Fibroblast of villous mesenchyme (primary cell): ENCODE measurements at places on chromosomes 1 and 21.

DNA sequence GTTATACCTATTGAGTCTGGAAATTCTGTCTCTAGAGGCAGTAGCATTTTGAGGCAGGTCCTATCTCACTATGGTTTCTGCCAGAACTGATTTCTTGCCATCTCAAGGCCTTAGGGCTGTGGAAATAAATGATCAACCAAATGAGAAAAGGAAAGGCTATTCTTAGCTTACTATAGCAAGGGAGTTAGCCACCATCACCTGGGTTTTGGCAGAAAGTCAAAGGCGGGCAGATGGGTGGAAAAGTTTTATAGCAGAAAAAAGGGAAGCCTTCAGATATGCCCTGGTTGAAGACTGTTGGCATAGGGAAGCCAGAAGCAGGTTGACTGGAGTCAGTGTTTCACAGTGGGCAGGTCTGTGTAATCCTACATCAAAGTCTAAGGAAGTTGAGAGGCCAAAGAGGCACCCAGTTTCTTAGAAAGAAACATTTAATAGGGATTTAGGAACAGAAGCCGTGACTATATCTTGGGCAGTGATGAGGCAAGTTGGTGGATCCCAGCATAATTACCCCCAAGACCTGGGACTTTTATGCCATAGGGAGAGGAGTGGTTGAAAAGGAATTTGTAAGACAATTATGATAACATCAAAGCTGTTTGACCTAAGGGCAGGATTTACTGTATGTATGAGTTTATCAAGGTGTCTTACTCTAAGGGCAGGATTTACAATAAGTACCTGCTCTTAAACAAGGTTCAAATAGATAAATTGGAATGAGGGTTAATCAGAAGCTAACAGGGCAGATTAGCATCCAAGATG lies 29.7 kb downstream of the CTH start:
- DNase-seq, result no peak

GRCh38 chr1:18707696-18708257 lies 77.1 kb downstream of the PAX7 start:
- no peak for DNase-seq

DNA sequence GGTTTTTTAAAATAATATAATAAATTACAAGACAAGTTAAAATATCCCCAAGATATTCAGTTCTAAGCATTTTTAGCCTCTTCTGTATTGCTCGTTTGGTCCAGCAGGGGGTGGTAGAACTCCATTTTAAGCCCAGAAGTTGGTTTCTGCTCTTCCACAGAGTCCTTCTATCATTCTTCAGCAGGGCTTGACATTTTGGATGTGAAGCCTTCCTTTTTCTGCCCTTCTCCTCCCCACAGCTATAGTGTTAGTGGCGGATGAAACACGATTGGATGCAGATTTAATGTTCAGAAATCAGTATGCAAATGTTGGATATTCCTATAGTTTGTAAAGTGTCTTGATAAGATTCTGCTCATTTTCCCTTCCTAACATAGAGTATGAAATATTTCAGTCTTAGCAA lies 1.4 kb downstream of the NCAM2 start:
- peak; percentile 47 for DNase-seq

DNA sequence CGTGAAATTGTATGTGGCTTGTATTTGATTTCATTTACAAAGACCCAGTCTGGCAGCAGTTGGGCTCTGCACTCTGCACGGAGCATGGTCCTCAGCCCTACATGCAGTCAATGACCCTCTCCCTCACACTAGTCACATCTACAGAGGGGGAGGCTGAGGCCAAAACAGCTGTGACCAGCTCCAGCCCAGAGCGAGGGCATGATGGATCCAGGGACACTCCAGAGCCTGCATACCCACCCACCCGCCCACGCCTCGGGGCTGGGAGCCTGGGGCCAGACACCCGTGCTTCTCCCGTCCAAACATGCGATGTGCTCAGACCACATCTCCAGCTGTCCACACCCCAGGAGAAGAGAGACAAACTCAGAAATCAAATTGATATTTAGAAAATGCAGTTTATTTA lies 14.0 kb upstream of the PRDM16 start:
- no peak for DNase-seq

DNA sequence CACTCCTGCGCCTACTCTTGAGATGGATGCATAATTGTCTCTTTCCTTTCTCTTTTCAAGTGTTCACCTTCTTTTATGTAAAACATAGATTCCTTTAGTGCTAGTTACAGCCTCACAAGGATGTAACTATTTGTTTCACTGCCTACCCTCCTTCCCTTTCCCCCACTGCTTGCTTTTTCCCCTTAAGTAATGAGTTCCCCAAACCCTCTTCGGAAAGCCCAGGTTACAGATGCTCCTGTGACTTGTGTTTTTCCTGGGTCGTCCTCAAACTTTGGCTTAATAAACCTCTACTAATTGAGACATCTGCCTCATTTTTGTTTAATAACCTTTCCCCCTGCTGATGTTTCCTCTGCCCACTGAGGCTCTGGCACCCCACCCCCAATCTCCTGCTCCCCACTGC lies 39.2 kb downstream of the C21orf91 start:
- no peak for DNase-seq

GRCh38 chr1:3130268-3130667 lies 61.3 kb downstream of the PRDM16 start:
- no peak for DNase-seq

DNA sequence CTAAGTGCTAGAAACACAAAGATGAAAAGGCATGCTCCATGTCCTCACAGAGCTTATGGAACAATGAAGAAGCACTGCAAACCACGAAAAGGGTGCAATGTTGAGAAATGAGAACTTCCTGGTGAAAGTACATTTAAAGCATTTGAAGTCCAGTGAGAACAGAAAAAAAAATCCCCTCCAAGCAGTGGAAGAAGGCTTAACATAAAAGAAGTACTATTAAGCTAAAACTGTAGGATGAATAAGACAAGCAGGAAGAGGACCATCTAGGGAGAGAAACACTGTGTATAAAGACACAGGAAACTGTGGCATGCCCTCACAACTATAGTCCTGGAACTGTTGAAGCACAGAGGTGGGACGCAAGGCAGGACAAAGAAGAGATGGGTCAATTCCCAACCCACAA lies 10.0 kb downstream of the TP53BP2 start:
- peak; percentile 27 for DNase-seq

GRCh38 chr1:169094897-169095569 lies 11.5 kb upstream of the ATP1B1 start:
- no peak for DNase-seq

GRCh38 chr1:82423174-82423815 lies 622.6 kb downstream of the ADGRL2 start:
- no peak for DNase-seq

DNA sequence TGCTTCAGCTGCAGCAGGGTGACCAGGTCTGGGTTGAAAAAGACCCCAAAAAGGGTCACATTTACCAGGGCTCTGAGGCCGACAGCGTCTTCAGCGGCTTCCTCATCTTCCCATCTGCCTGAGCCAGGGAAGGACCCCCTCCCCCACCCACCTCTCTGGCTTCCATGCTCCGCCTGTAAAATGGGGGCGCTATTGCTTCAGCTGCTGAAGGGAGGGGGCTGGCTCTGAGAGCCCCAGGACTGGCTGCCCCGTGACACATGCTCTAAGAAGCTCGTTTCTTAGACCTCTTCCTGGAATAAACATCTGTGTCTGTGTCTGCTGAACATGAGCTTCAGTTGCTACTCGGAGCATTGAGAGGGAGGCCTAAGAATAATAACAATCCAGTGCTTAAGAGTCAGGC lies 2.9 kb downstream of the C1QA start:
- peak; percentile 34 for DNase-seq
